ENCODE measurements at places on chromosomes 1 and 21.
A peak's percentile ranks its signal among the peaks of the same experiment; 100 is the strongest.

- DNase-seq, result no peak
Observed at GRCh38 chr1:22786101-22786500, 75.5 kb downstream of the EPHB2 start.

DNA sequence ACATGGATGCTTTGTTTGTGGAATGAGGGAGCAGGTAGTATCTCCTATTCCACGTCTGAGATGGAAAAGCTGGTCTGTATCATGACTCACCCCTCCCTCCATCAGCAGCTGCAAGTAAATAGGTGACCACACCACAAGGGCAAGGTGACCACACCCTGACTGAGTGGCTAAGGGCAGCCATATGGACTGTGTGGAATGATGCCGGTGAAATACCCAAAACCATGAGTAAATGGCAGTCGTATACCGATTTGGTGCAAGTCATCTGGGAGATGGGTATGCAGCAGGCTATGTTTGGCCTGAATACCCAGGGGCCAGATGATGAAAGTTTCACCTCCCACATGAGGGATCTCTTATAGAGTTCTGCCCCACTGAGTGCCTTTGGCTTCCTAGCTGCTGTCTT lies 15.8 kb upstream of the UBE2U start:
- no peak for DNase-seq

GRCh38 chr1:37808369-37809319 lies 636 bp upstream of the YRDC start:
- DNase-seq, result no peak

GRCh38 chr1:8167936-8168335 lies 141.8 kb upstream of the ERRFI1 start:
- no peak for DNase-seq

DNA sequence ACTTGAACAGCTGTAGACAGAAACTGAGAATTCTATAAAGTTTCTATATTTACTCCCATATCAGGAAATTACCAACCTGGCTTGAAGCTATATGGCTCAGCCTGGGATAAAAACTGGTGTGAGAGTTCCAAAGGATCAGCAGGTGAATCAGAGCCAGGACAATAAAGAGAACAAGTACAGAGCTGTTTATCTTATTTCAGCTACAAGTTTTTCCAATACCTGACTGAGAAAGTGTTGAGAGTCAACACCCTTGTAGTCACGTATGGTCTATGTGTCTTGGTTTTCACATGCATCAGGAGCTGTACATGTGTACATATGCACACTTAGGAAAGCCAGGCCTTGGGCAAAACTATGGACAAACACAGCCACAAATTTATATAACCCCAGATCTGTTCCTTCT lies 40.7 kb upstream of the CXADR start:
- DNase-seq, result no peak

- no peak for DNase-seq
Observed at GRCh38 chr1:182687361-182687760, 3.0 kb upstream of the RGS8 start.

- no peak for DNase-seq
Observed at GRCh38 chr1:220702733-220703270, 12.6 kb downstream of the C1orf115 start.

DNA sequence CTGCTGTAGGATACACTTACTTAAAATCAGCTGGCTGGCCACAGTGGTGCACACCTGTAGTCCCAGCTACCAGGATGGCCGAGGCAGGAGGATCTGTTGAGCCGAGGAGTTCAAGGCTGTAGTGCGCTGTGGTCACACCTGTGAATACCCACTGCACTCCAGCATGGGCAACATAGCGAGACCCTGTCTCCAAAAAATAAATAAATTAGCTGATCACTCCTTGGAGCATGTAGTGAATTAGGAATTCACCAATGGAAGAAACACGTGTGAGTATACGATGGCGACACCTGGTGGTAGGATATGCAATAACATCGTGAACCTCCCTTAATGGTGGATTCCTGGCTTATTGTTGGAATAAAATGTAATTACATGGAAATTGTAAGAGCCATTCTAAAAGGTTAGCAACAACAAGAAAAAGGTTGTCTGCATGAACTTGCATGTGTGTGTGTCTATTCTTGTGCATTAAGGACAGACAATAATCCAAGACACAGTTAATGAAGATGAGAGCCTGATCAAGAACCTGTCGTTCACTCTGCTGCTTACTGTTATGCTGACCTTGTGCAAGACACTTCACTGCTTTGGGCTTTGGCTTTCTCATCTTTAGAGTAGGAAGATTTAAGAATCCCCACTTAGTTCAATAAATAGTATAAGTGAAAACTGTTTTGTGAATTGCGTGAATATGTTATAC lies 38.6 kb upstream of the COX20 start:
- peak; percentile 43 for DNase-seq

DNA sequence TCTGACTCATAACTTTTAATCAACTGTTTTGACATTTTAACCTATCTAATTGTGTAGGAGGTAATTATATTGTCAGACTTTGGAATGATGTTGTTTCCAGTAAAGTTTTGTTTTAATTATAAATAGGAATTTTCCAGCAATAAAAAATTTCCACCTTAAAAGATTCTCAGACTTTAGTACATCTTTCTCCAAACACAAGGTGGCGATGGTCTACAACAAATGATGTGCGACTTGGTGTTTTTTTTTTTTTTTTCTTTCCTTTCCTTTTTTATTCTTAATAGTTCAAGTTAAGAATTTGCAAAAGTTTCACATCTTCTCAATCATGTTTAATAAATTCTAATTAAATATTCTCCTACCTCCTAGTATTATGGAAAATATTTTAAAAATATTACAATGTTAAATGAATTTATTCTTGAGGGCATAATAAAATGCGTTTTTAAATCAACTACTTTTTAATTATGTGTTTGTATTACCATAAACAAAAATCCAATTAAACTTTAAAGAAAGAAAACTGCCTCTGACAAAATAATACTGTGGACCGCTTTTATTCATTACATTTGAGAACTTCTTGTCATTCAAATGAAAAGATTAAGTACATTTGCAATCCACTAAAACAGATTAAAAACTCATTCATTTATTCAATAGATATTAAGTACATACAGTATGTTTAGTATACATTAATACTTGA lies 4.4 kb upstream of the ADAMTS1 start:
- peak; percentile 31 for DNase-seq

DNA sequence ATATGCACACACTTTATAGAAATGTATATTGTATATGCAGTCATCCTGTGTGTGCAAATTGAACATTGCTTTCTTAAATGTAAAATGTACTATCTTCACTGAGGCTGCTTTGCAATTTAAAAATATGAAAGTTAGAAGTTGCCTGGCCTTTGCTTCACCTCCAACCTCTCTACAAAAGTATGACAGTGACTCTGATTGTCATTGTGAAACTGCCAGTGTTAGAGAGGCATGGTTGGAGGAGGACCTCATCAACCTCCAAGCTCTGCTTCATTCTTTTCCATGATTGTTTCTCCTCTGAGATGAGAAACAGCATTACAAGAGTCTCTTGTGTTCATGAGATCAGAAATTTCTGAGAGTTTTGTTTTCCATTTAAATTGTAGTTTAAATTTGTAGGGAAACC lies 185.5 kb downstream of the ZC3H11B start:
- no peak for DNase-seq

DNA sequence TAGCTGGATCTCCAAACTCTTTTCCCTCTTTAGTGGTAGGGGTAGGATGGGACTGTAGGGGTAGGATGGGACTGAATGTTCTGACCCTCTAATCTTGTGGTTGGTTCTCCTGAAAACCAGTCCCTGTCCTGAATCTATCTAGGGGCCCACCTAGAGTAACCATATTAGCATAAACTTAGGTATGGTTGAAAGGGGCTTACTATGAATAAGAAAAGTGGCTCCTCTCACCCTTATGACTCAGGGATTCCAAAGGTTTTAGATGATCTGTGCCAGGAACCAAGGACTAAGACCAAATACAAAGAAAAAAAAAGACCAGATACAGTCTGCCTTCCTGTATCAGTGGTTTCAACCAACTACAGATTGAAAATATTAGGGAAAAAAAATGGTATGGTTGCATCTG lies 28.9 kb downstream of the RNF2 start:
- no peak for DNase-seq

GRCh38 chr1:33177996-33178540 lies 3.8 kb downstream of the TRIM62 start:
- DNase-seq, result no peak

DNA sequence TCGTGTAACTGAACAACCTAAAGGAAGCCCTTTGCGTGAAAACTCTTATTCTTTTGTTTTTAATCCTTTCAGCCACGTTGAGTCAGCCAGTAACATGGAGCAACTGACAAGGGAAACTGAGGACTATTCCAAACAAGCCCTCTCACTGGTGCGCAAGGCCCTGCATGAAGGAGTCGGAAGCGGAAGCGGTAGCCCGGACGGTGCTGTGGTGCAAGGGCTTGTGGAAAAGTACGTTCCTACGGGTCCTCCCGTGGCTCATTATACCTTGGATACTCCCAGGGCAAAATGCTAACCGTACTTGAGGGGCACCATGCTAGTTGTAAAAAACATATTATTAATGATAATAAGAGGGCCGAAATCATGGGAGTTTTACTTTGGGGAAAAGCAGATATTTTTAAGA lies 49.4 kb downstream of the LAMC2 start:
- DNase-seq, result no peak

DNA sequence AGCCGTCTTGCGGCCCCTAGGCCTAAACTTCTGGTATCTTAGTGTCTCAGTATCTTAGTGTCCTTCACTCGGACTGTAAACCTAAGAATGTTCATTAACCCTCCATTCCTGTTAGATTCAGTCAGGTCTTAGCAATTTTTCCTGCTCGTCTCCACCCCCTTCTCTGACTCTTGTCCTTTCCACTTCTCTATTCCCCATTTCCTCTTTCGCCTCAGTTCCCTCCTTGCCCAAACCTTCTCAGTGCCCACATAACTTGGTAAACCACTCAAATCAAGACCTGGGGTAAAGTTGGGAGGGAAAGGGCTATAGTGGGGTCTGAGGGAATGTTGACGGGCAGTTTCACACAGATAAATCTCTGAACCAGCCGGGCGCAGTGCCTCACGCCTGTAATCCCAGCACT lies 726 bp upstream of the FCER1G start:
- DNase-seq, result no peak

GRCh38 chr1:1550591-1551432 lies 10.4 kb upstream of the TMEM240 start:
- DNase-seq, result no peak

GRCh38 chr1:189499736-189500135 lies 977.9 kb downstream of the BRINP3 start:
- no peak for DNase-seq

DNA sequence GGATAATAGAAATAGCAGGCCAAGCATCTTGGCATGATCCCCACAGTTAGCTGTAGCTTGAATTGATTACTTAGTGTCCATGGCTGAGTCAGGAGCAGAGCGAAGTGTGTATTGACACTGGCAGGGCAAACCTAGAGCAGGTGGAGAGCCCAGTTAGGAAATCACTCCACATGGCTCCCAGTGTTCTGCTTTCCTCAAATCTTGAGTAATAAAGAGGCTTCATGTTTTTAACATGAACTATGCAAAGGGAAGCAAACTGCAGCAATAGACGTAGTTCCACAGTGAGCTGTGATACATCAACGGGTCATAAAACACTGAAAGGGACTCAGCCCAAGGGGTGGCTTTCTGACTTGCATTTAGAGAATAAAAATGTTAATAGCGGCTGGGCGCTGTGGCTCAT lies 28.9 kb downstream of the RHEX start:
- DNase-seq, result no peak
